ENCODE measurements at places on chromosomes 1 and 21.

DNA sequence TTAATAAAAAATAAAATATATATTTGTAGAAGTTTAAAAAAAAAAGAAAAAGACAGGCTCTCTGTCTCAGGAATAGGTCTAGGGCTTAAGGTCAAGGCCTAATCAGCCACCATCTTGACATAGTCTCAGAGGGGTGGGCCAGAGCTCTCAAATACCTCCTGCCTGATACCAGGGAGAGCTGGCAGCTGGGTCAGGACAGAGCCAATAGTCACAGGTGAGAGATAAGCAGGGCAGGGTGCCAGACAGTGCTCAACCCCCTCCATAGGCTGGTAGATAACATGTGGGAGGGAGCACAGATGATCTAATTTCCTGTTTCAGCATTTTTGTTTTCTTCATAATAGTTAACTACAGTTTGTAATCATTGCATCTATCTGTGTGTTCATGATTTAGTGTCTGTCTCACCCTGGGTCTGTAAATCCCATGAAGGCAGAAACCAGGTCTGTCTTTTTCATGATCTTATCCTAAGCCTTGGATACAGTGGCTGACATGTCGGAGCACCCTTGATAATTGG, 152.0 kb upstream of the GRIK3 start:
- DNase-seq: no peak

- DNase-seq: no peak
Measured at GRCh38 chr1:211882381-211883004, 51.9 kb upstream of the LPGAT1 start.

DNA sequence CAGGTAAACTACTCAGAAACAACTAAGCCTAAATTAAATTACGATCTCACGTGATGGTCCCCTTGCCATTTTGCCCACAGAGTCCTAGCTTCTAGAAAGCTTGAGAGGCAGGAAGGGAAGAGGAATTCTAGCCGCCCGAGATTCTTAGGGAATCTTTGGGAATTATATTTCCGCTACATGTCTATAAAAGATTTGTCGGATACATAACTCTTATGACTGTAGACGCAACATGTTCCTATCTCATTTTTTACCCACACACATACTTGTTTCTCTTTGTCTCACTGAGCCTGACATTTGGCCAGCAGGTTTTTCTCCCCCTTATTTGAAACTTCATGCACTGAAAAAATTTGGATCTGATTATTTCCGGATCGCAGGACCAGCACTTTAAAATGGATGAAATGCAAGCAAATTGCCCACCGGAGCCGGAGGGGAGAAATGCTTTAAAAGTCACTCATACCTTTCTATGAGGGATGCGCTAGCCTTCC, 5.5 kb downstream of the GLIS1 start:
- DNase-seq: no peak

DNA sequence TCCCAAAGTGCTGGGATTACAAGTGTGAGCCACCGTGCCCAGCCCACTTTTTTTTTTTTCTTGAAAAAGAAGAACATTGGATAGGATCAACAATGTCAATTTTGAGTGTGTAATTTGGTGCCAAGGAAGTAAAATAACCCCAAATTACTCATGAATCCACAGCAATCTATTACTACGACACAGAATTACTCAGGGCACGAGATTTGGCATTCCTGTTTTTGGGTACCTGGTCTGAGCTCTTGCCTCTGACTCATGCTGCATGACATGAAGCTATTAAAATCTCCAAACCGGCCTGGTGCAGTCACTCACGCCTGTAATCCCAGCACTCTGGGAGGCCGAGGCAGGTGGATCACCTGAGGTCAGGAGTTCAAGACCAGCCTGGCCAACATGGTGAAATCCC, 10.4 kb downstream of the RNF19B start:
- DNase-seq: no peak

DNA sequence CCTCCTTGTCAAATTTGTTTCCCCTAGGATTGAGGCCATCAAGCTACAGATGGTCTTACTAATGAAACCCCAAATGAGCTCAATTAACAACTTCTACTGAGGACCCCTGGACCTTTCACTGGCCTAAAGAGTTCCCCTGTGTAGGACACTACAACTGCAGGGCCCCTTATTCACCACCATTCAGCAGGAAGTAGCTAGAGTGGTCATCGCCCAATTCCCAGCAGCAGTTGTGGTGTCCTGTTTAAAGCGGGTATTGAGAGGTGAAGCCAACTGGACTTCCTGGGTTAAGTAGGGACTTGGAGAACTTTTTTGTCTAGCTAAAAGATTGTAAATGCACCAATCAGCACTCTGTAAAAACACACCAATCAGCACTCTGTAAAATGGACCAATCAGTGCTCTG, 1466.9 kb downstream of the KCNT2 start:
- no peak for DNase-seq

DNA sequence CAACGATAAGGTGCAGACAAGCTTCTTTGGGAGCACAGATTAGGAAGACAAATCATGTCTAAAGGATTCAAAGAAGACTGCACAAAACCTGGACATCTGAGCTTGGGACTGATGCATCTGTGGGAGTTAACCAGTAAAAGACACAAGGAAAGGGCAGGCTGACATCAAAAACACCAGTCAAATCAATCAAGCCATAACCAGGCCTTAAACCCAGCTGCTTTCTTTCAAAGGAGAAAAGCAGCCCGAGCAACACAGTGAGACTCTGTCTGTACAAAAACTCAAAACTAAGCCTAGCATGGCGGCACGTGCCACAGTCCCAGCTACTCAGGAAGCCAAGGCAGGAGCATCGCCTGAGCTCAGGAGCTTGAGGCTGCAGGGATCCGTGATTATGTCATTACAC, 411.6 kb downstream of the SMYD3 start:
- no peak for DNase-seq

GRCh38 chr1:202210385-202210784, 16.8 kb downstream of the LGR6 start:
- DNase-seq: no peak

- DNase-seq: no peak
Measured at GRCh38 chr1:99647490-99647889, 1.6 kb downstream of the PALMD start.

GRCh38 chr1:57232500-57232899, 191.4 kb downstream of the DAB1 start:
- no peak for DNase-seq

DNA sequence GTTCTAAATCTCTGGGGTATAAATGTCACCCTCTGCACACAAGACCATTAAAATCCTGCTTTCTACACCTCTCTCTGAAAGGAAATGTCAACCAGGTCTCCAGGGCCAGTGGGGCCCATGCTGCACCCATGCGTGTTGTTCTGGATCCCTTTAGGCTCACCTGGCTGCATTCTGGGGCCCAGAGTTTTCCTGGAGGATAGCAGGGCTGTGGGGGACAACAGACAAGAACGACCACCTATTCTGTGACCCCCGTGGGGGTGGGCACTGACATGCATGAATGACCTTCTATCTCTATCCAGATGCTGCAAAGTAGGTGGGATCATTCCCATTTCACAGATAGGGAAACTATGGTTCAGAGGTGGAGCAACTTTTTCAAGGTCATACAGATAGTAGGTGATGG, 41.6 kb downstream of the TNNT2 start:
- DNase-seq: no peak

- DNase-seq: no peak
Measured at GRCh38 chr1:230453377-230453776, 27.2 kb upstream of the PGBD5 start.

DNA sequence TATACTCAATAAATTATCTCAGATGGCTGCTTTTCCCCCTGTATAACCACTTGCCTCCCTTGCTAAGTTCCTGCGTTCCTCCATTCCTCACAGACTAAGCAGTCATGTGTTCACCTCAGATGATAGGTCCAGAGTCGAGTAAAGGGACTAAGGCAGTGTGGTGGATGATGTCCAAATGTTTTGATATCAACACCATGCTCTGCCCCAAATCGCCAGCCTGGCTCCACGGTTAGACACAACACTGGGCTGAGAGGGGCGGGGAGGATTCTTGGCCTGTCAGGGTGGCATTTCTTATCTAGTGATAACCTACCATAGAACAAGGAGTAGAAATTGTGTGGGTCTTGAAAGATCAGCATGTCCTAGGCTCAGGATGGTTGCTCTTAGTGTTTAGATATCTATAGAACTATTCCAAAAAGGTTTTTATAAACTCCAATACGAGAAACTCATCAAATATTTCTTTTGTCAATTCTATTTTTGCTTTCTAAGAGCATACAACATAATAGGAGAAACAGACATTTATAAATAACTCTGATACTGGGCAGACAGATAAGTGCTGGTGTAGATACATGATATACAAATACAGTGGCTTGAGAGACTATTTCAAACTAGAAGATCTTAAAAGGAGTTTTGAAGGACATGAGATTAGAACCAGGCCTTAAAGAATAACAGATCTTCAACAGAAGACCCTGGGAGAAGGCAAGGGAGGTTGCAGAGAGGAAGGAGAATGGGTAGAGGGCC, 21.5 kb downstream of the GJA5 start:
- no peak for DNase-seq
